ENCODE measurements at places on chromosomes 16 and 17. TPM values are rescaled to one million over a fixed set of nuclear protein-coding genes. Genes with fewer than 3 reads are reported as not detected.

The SLX1B gene
- 12.5 TPM for total RNA-seq

The MYH10 gene
- total RNA-seq = 36.6 TPM

The NTN3 gene
- total RNA-seq = 0.52 TPM

The MT1M gene
- total RNA-seq = 6.8 TPM

The TNFSF13 gene
- 8.5 TPM for total RNA-seq

The KRT25 gene
- not detected for total RNA-seq

The DNAAF1 gene
- total RNA-seq = not detected

The TP53TG3D gene
- total RNA-seq = 0.40 TPM

The SLFN14 gene
- total RNA-seq = not detected

The ZACN gene
- total RNA-seq = not detected

The CDRT15 gene
- not detected for total RNA-seq

The FNDC8 gene
- total RNA-seq = not detected

The JPT1 gene
- total RNA-seq = 14.0 TPM

The CCDC154 gene
- total RNA-seq = 1.6 TPM

The ALOX15B gene
- not detected for total RNA-seq

The EME1 gene
- total RNA-seq = 0.35 TPM

The FAM171A2 gene
- 0.72 TPM for total RNA-seq

The ITGB3 gene
- total RNA-seq = 3.2 TPM

The TMEM238L gene
- total RNA-seq = not detected

The CES3 gene
- total RNA-seq = 1.6 TPM

The SSH2 gene
- 36.8 TPM for total RNA-seq

The TBC1D28 gene
- not detected for total RNA-seq

The OTOA gene
- not detected for total RNA-seq
